RCC 7860 (cell line): ENCODE measurements at places on chromosomes 11 and 22.

GRCh38 chr11:111422494-111423249 lies 43.6 kb upstream of the POU2AF1 start:
- no peak for DNase-seq

- DNase-seq: no peak
Measured at GRCh38 chr11:58495906-58496305, 12.0 kb downstream of the OR5B21 start.

DNA sequence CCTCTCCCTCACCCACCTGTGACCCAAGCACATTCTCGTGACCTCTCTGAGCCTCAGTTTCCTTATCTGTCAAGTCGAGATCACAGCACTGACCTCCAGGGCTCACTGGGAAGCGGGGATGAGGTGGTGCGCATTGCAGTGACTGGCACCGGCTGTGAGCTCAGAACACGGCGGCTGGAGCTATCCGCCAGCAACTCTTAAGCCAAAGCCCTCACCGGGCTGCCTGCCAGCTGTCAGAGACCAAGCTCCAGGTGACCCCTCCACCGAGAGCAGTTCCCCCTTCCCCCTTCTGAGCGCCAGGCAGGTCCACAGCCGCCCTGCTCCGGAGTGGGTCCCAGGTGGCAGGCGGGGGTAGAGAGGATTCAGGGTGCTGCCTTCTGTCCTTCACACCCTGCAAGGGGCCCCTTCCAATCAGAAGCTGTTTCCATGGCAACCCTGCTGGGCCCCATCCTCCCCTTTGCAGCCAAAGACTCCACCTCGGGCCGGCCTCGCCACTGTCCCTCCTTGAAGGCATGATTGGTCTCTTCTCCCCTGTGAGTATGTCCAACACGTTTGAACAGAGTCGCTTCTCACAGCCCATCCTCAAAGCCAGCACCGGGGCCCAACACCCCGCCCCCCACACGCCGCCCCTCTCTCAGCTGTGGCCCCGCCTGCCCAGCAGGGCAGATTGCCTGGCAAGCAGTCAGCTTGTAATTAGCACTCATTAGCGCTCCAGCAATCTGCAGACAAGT lies 98.7 kb downstream of the WNT7B start:
- no peak for DNase-seq

- no peak for DNase-seq
Measured at GRCh38 chr11:76206327-76207081, at the start of gene WNT11. Gene WNT11, minus strand, starts transcription at chr11:76206502. Its CDS starts 95 bp downstream, at chr11:76206407.

GRCh38 chr11:8593935-8594909 lies at the start of gene STK33:
Gene STK33, minus strand, starts transcription at chr11:8594228. Its CDS starts 119,323 bp downstream, at chr11:8474905.
- DNase-seq: peak; percentile 13

DNA sequence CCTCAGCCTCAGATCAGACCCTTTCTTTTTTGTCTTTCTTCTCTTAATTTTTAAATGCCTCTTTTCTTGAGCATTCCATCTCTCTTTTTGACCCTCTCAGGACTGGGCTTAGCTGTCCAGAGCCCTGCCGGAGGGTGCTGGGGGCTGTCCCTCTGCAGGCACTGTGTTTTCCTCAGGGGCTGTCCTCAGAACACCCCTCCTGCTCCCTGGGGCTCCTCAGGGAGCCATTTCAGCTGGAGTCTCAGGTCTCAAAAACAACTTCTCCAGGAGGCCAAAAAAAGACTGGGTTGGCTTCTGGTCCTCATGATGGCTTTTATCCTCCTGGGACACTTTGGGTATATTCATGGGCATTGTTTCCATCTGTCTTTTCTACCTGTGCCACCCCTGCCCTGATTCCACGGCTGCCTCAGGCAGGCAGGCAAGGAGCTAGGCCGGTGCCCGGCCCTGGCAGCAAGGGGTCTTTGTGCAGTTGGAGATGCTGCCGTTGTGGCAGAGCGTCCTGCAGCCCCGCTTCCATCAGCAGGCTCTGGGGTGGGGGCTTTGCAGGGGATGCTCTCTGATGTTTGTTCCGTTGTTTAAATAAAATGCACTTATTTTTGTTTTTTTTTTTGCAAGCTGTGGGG lies 85.1 kb downstream of the CEP164 start:
- no peak for DNase-seq

DNA sequence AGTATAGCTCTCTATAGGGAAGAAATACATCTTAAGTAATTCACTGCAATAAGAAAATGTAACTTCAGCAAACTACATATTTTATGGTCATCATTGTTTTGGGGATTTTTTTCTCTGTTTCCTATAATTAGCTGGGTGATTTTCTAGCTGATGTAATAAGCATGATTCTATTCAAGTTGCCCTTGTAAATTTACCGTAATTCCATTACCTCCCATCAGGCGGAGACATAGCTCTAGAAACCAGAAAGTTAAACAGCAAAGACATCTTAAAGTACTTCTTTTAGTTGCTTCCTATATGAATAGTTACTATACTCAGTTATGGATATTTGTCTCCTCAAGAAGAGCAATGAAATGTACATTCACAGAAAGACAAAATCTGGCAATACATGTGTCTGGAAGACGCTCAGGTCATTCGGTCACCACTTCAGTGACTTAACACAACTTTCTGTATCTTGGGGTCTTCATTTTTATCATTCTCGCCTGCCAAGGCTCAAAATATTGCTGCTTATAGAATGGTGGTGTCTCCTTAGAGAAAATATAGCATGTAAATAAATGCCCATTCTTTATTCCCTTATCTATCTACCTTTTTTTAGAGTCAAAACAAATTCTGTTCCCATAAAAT lies 239.9 kb upstream of the ZC3H12C start:
- DNase-seq: peak; percentile 37

DNA sequence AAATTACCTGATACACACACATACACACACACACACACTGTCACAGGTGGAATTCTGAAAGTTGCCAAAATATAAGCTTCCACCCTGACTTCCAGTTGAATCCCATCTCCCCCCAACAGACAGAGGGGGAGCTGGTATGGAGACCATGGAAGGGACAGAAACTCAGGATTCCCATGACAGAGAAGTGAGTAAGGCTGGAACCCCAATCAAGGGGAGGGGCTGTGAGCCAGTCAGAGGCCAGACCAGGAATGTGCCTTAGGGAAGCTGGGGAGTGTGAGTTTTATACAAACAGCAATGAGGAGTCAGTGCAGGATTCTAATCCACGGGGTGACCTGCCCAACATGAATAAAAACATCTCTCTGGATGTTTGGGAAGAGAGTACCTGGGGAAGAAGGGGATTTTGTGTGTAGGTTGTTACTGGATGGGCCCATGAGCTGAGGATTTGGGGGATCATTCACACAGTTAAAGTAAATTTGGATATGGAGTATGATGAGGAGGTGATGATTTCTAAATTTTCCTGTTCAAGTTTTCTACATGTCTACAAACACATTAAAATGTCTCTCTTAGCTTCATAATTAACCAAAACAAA lies 38.7 kb upstream of the TOP3B start:
- DNase-seq: no peak

DNA sequence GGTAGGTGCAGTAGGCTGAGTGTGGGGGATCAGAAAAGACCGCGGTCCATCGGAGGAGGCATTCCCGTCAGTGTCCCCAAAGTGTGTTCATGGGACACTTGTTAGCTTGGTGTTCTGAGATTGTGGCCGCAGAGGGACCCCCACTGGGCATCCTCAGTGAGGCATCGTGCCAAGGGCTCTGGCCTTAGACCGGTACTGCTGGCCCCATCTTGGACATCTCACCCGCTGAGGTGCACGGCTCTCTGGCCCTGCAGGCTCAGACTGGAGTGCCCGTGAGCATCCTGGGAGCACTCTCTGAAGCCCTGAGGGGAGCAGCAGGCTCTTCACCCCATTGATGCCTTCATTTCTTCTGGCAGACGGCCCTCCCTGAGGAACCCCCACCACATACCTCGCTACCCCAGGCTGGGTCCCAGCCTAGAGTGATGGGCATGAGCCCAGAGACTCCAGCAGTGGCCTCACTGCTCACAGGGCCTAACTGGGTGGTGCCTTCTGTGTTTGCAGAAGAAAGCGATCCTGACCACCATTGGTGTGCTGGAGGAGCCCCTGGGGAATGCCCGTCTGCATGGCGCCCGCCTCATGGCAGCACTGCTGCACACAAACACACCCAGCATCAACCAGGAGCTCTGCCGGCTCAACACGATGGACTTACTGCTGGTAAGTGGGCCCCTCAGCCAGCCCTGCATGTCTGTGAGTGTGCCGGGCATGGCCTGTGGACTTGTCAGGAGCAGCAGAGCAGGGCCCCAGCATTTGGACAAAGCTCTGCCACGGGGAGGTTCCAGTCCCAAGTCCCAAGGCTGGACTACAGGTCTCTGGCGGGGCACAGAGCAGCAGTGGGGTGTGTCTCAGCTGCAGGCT lies 51.6 kb downstream of the SBF1 start:
- no peak for DNase-seq

GRCh38 chr22:20624161-20624616 lies 116.8 kb downstream of the MED15 start:
- no peak for DNase-seq

DNA sequence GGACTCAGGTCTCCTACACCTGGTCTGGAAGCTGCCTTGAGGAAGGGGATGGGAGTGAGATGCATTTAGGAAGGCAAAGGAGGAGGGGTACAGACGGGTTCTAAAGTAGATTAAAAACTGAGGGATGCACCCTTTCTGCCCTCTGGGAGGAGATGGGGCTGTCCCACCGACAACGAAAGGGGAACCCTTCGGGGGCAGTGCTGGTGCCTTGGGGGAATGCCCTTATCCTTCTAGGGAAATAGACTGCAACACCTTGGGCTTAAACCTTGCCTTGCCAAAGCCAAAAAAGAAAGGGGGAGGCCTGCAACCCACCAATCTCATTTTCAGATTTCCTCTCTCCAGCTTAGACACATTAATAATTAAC lies 89.8 kb downstream of the PLEKHA7 start:
- no peak for DNase-seq

DNA sequence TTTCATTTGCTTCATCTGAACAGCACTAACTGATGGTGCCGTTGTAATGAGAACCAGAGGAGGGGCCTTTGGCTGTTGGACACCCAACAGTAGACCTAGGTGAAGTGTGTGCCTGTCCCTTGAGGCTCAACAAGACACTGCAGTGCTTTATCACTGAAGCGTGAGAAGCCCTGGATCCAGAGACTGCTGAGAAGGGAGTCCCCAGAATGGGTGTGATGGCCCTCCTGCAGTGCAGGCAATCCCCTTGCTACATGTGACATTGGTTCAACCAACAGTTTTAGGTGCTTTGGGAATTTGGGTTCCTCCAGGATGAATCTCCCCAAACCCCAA lies 125.6 kb downstream of the BRD1 start:
- DNase-seq: no peak

DNA sequence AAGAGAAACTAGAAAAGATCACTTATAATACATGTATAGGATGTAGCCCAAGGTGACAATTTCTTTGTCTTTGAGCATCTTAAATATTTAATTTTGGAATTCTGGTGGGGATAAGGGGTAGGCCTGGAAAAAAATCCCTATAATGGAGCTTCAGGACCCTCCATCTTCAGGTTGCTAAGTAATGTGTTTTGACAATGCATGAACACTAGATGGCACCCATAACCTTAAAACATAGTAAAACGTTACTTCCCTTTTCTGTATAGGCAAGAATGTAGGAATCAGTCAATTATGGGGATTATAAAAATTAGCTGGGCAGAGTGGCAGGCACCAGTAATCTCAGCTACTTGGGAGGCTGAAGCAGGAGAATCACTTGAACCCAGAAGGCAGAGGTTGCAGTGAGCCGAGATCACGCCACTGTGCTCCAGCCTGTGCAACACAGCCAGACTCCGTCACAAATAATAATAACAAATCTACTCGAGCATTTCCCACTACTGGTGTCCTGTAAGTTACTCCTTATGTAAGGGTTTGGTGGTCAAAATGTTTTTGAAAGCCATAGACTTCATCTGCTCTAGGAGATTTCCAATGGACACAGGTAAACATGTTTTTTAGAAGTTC lies 541.9 kb upstream of the CCDC90B start:
- no peak for DNase-seq

- peak; percentile 36 for DNase-seq
Measured at GRCh38 chr11:10349281-10349665, 44.4 kb downstream of the ADM start.

DNA sequence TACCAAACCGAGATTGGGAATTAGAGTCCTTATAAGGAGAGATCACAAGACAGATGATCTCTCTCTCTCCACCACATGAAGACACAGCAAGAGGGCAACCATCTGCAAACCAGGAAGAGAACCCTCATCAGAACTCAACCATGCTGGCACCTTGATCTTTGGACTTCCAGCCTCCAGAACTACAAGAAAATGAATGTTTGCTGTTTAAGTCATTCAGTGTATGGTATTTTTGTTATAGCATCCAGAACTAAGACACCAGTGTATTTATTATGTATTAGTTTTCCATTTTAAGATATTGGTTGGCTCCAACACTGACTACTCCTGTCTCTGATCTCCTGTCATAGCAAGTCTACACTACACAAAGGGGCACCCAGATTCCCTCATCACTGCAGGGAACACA lies 86.9 kb downstream of the CCDC34 start:
- DNase-seq: no peak

- DNase-seq: peak; percentile 25
Measured at GRCh38 chr22:31556627-31557203, 60.4 kb downstream of the SFI1 start.

- DNase-seq: no peak
Measured at GRCh38 chr11:118813551-118813950, 22.6 kb upstream of the DDX6 start.

- DNase-seq: no peak
Measured at GRCh38 chr11:19541521-19542049, 171.1 kb upstream of the NAV2 start.

DNA sequence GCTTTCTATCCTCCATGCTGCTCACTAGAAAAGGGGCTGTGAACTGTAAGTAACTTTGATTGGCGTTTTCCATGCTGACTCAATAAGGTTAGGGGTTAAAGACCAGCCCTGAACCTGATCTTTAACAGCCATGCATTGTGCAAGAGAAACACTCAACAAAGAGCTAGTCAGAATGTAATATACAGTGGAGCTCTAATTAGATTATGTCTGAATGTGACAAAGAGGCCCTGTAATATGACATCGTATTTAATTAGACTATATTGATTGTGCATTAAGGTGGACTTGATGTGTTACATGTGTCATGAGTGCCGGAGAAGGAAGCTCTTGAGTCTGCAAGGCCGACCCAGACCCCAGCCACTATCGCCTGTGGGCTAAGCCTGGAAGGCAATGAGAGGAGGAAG lies 70.5 kb downstream of the PKNOX2 start:
- DNase-seq: no peak

GRCh38 chr11:2142762-2143202 lies 3.6 kb upstream of the IGF2 start:
- DNase-seq: peak; percentile 20

GRCh38 chr22:48885271-48885918 lies 942.3 kb downstream of the BRD1 start:
- no peak for DNase-seq

GRCh38 chr11:121524233-121524631 lies 71.5 kb upstream of the SORL1-AS1 start:
- DNase-seq: no peak
